ENCODE measurements at places on chromosomes 6 and 20. TPM values are rescaled to one million over a fixed set of nuclear protein-coding genes. Genes with fewer than 3 reads are reported as not detected.

GRCh38 chr6:169845426-169846285 is 94.2 kb downstream of the ERMARD start:
- no peaks in the 10 kb centered on the region for H3K27me3 ChIP-seq
- no peak for DNase-seq
- H3K4me1 ChIP-seq, result no peaks in the 10 kb centered on the region

Gene HLA-DRB1
- total RNA-seq, result 31.3 TPM

DNA sequence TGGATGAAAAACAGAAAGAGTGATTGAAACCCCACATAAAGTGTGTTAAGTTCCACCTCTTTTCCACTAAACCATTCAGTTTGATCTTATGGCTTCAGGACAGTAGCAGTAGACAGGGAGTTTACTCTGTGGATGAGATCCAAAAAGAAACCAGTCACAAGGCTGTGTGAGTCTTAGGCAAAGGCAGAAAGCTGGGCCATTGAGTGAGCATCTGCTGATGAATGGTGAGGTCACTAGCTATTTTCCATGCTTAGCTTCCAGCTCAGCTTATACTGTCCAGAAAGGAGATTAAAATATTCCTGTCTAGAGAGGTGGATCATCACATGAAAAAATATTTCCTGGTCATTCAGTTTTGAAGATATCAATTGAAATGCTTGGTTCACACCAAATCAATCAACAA is 1643.9 kb downstream of the HACE1 start:
- H3K27me3 ChIP-seq, result no peaks in the 10 kb centered on the region
- no peaks in the 10 kb centered on the region for H3K36me3 ChIP-seq
- DNase-seq, result no peak
- H3K4me3 ChIP-seq, result no peak overlapping the region

Gene OR12D3
- not detected for total RNA-seq

GRCh38 chr20:38252292-38253288 is 7.9 kb downstream of the KIAA1755 start:
- H3K4me3 ChIP-seq, result no peak overlapping the region
- no peak overlapping the region for H3K27ac ChIP-seq
- no peak for DNase-seq

GRCh38 chr6:35473850-35474130 is 5.6 kb downstream of the RPL10A start:
- H3K36me3 ChIP-seq, result peaks cover 50% of the 10 kb centered on the region
- no peak overlapping the region for H3K27ac ChIP-seq
- no peak for DNase-seq
- H3K4me3 ChIP-seq, result no peak overlapping the region
- peaks cover 35% of the 10 kb centered on the region for H3K4me1 ChIP-seq
- H3K27me3 ChIP-seq, result no peaks in the 10 kb centered on the region

GRCh38 chr20:43840382-43841070 is 74.1 kb upstream of the TOX2 start:
- H3K36me3 ChIP-seq, result no peaks in the 10 kb centered on the region
- no peak overlapping the region for H3K27ac ChIP-seq
- H3K4me1 ChIP-seq, result peaks cover 17% of the 10 kb centered on the region

DNA sequence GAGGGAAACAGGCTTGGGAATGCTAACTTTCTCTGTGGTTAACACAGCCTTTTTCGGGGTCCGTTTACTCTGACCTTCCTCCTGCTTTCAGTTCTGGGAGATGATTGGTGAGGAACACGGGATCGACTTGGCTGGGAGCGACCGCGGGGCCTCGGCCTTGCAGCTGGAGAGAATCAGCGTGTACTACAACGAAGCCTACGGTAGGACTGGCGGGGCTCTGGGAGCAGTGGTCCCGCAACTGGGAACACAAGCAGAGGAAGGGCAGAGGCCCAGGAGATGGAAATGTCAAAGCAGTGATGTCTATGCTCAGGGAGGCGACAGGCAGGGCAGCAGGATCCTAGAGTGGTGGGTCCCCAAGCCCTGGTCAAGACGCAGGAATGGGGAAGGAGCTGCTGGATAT is 3.5 kb downstream of the TUBB1 start:
- H3K27ac ChIP-seq, result no peak overlapping the region
- H3K4me3 ChIP-seq, result no peak overlapping the region
- H3K27me3 ChIP-seq, result no peaks in the 10 kb centered on the region
- H3K4me1 ChIP-seq, result peaks cover 10% of the 10 kb centered on the region
- DNase-seq, result no peak

Gene IL17A
- 0.14 TPM for total RNA-seq

Gene MATN4
- not detected for total RNA-seq

DNA sequence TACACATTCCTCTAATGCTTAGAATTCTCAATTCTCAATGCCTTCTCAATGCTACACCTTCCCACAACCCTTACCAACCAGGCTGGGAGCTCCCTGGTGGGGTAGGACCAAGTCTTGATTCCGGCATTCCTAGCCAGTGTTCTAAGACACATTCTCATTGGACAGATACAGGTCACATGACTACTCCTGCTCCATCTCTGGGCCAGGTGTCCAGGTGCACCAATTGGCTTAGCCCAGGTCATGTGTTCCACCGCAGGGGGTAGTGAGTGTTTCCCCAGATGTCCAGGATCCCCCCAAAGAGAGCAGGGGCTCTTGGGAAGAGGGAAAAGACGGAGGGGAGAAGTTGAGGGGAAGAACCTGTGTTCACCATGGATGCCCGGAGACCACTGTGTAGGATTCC is 58.7 kb upstream of the MLN start:
- H3K36me3 ChIP-seq, result no peaks in the 10 kb centered on the region
- no peak for DNase-seq
- H3K27ac ChIP-seq, result no peak overlapping the region
- peaks cover 9% of the 10 kb centered on the region for H3K27me3 ChIP-seq
- no peak overlapping the region for H3K4me3 ChIP-seq

Gene MTCH1
- total RNA-seq, result 239 TPM

Gene TP53TG5
- not detected for total RNA-seq

Gene PSORS1C2
- total RNA-seq, result not detected

Gene KPNA5
- 66.0 TPM for total RNA-seq

Gene TFAP2C
- not detected for total RNA-seq

GRCh38 chr6:160430203-160430602 is 82.0 kb downstream of the SLC22A3 start:
- no peak overlapping the region for H3K27ac ChIP-seq
- no peak for DNase-seq
- no peak overlapping the region for H3K4me3 ChIP-seq

Gene PLEKHG1
- total RNA-seq, result 1.8 TPM

Gene RBBP8NL
- not detected for total RNA-seq

Gene SLC44A4
- total RNA-seq, result not detected

GRCh38 chr20:18728870-18729224 is 84.7 kb upstream of the SCP2D1 start:
- H3K4me3 ChIP-seq, result no peak overlapping the region
- no peaks in the 10 kb centered on the region for H3K36me3 ChIP-seq
- no peaks in the 10 kb centered on the region for H3K4me1 ChIP-seq

- H3K4me3 ChIP-seq, result no peak overlapping the region
- no peaks in the 10 kb centered on the region for H3K36me3 ChIP-seq
- H3K27ac ChIP-seq, result no peak overlapping the region
- no peaks in the 10 kb centered on the region for H3K4me1 ChIP-seq
Observed at GRCh38 chr6:70636596-70636995, 31.1 kb upstream of the SMAP1 start.

Gene CCN6
- total RNA-seq, result not detected

Gene EEF1A2
- total RNA-seq, result 1.1 TPM

GRCh38 chr6:168922436-168922835 is 331.2 kb downstream of the THBS2 start:
- H3K27me3 ChIP-seq, result no peaks in the 10 kb centered on the region
- H3K4me3 ChIP-seq, result no peak overlapping the region
- no peak for DNase-seq
- no peak overlapping the region for H3K27ac ChIP-seq
- H3K4me1 ChIP-seq, result no peaks in the 10 kb centered on the region

- DNase-seq, result no peak
- H3K4me3 ChIP-seq, result no peak overlapping the region
- no peaks in the 10 kb centered on the region for H3K4me1 ChIP-seq
- H3K27ac ChIP-seq, result no peak overlapping the region
Observed at GRCh38 chr20:37238426-37238825, 23.2 kb downstream of the GHRH start.

Gene MAP7
- total RNA-seq, result 0.45 TPM

- H3K27me3 ChIP-seq, result no peaks in the 10 kb centered on the region
- no peaks in the 10 kb centered on the region for H3K36me3 ChIP-seq
- no peak for DNase-seq
- H3K4me1 ChIP-seq, result no peaks in the 10 kb centered on the region
- no peak overlapping the region for H3K27ac ChIP-seq
Observed at GRCh38 chr6:153170511-153170910, 39.4 kb upstream of the RGS17 start.

GRCh38 chr20:53124803-53125202 is 152.6 kb downstream of the TSHZ2 start:
- H3K27ac ChIP-seq, result no peak overlapping the region
- no peak overlapping the region for H3K4me3 ChIP-seq
- no peaks in the 10 kb centered on the region for H3K36me3 ChIP-seq
- no peaks in the 10 kb centered on the region for H3K4me1 ChIP-seq
- H3K27me3 ChIP-seq, result no peaks in the 10 kb centered on the region

GRCh38 chr20:23609486-23610109 is 3.9 kb upstream of the CST9 start:
- H3K4me1 ChIP-seq, result peaks cover 2% of the 10 kb centered on the region
- no peaks in the 10 kb centered on the region for H3K36me3 ChIP-seq
- no peaks in the 10 kb centered on the region for H3K27me3 ChIP-seq

DNA sequence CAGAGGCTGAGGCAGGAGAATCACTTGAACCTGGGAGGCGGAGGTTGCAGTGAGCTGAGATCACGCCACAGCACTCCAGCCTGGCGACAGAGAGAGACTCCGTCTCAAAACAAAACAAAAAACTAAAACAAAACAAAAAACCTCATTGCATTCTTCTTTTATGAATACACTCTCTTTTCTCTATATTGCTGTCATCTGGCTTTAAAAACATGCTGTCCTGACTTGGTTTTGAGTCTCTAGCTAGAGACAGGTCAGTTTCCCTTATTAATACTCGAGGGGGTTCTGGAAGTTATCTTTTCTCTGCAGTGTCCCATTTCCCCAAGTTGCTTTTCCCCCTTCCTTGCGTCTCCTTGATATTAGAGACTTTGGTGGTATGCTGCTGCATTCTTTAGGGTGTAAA is 50.9 kb downstream of the RIOK1 start:
- no peak overlapping the region for H3K4me3 ChIP-seq
- no peak overlapping the region for H3K27ac ChIP-seq
